ENCODE measurements at places on chromosomes 3 and 15. TPM values are rescaled to one million over a fixed set of nuclear protein-coding genes. Genes with fewer than 3 reads are reported as not detected.
A peak's percentile ranks its signal among the peaks of the same experiment; 100 is the strongest.

- DNase-seq: no peak
These were observed 13.0 kb downstream of the SV2B start for GRCh38 chr15:91113030-91113429.

GRCh38 chr3:58471025-58471887, 20.6 kb upstream of the KCTD6 start:
- peak; percentile 37 for DNase-seq

GRCh38 chr3:14721126-14721864, 46.4 kb downstream of the C3orf20 start:
- no peak for DNase-seq

GRCh38 chr3:56610669-56611335, 53.8 kb downstream of the CCDC66 start:
- no peak for DNase-seq

- DNase-seq: no peak
These were observed 95.5 kb downstream of the SSR3 start for GRCh38 chr3:156459434-156459833.

DNA sequence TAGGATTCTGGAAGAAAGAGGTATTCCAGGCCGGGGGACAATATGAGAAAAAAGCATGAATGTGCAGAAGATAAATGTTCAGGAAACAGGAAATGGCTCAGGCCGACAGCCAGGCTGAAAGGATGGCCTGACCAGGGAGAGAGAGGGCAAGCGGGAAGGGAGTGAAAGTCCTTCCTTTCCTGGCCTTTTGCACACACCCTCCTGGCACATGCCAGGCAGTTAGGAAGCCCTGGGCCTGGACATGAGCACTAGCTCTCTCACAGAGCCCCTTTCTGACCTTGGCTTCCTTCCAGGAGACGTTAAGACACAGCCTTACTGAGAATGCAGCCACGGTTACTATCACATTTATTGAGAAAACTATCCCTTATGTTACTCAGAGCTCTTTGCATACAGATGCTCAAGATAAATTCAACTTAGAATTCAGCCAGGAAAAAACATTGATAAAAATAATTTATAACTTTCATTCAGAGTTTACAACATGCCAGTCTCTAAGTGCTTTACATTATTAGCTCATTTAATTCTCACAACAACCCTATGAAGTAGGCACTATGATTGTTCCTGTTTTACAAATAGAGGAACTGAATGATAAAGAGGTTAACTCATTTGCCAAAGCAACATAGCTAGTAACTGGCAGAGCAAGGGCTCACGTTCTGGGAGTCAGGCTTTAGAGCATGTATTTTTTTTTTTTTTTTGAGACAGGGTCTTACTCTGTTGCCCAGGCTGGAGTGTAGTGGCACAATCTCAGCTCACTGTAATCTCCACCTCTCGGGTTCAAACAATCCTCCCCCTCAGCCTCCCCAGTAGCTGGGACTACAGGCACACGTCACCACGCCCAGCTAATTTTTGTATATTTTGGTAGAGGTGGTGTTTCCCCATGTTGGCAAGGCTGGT, 39.4 kb upstream of the SMAD3 start:
- DNase-seq: no peak

GRCh38 chr15:31271711-31272557, 54.7 kb upstream of the KLF13 start:
- DNase-seq: no peak

- DNase-seq: no peak
These were observed 91.2 kb downstream of the CEMIP start for GRCh38 chr15:80870366-80870765.

GRCh38 chr15:70701891-70702568, 61.3 kb downstream of the UACA start:
- DNase-seq: no peak

Gene RTP3
- polyA plus RNA-seq: not detected

Gene GRK7
- polyA plus RNA-seq: 0.14 TPM

Gene KCNMB2
- polyA plus RNA-seq: 15.9 TPM

Gene CAPN7
- polyA plus RNA-seq: 47.5 TPM

Gene DYNC1LI1
- polyA plus RNA-seq: 40.7 TPM

Gene ATP2C1
- 142 TPM for polyA plus RNA-seq

Gene ZNF660
- polyA plus RNA-seq: 27.0 TPM

Gene DHFR2
- 10.6 TPM for polyA plus RNA-seq

Data from right lung (tissue), 10 donors.